H7 (cell line): ENCODE measurements at places on chromosomes 11 and 22.

DNA sequence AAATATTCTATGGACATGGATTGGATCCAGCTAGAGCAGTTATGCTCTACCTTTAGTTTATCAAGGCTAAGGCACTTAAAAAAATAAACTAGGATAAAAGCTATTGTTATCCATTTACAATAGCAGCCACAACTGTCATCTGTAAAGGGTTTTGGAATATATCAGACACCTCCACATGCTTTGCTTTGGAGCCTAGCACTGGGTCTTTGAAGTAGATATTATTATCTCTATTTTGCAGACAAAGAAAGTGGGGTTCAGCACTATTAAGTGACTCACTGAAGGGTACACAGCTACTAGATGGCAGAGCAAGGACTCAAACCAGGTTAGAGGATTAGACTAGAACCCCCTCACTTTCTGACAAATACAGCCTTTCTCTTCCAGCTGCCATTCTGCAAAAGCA lies 82.0 kb downstream of the KCNJ1 start:
- no peak for DNase-seq

GRCh38 chr22:17772249-17772957 lies 1.9 kb downstream of the BID start:
- no peak for DNase-seq

- no peak for DNase-seq
Observed at GRCh38 chr11:79406376-79406775, 34.5 kb downstream of the TENM4 start.

DNA sequence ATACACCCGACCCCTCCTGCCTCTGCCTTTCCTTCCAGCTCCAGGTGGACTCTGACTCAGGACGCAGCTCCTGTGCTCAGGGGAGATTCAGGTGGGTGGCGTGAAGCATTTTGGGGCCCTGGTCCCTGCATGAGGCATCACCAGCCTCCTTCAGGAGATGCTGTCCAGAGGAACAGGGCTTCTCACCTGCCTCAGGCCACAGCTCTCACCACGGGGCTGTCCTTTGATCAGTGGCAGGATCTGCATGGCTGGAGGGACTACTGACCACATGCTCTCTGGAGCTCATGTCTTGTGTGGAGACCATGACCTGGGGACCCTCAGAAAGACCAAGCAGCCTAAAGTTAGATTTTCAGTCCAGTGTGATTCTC lies 58.8 kb downstream of the GGTLC2 start:
- DNase-seq, result no peak

DNA sequence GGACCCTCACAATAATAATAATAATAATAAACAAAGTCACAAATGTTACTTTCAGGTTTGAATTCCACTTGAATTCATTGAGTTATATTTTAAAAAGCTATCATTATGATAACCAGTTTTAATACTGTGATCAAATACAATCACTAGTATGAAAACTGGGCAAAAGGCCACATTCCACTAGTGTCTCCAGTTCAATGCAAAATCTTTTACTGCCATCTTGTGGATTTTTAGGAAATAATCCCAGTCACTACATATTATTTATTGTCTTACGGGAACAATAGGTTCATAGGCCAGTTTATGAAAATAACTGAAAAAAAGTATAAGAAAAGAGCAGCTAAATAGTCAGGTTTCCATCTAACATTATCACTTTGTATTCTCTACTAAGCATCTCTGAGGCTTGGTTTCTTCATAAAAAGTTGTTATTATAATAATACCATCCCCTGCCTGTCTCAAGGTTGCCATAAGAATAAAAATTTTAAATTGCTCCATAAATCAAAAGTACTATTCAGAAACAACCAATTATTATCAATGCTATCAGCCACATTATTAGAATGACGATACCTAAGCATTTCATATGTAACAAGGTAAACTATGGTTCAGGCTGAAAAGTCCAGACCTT lies 533.9 kb upstream of the CCDC90B start:
- DNase-seq, result no peak

DNA sequence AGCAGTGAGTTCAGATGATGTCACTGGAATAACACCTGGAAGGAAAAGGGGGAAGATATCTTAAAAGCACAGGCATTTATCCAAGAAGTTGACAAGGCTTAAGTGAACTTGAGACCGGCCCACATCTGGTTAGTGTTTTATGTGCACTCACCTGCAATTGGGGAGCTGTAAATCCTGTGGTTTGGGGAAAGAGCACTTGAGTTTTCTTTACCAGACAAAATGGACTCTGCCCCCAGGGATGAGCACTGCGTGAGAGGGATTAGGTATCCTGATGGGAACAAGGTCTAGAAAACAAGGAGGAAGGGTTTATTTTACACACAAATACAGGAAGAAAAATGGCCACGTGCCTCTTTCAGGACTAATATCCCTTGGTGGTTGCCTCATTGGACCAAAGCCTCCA lies 15.2 kb downstream of the E2F8 start:
- no peak for DNase-seq

- DNase-seq, result no peak
Observed at GRCh38 chr11:16406226-16406625, 49.9 kb upstream of the SOX6 start.

DNA sequence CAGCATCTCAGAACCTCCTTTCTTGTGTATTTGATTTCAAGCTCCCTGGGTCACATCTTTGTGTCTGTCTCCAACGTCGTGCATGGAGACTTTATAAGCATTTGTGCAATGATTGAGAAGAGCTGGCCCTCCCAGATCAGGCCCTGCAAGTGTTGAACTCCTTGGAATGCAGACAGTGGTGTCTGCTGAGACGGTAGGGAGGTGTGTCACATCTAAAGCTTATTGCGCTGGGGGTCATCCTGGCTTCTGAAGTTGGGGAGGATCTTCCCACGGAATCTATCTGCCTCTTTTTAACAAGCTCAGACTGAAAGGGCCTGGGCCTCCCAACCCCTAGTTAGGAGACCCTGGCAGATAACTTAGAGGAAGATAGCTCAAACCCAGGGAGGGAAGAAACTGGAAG lies 6.7 kb downstream of the APLNR start:
- DNase-seq, result no peak

- no peak for DNase-seq
Observed at GRCh38 chr11:67585911-67586310, 2.3 kb downstream of the GSTP1 start.

DNA sequence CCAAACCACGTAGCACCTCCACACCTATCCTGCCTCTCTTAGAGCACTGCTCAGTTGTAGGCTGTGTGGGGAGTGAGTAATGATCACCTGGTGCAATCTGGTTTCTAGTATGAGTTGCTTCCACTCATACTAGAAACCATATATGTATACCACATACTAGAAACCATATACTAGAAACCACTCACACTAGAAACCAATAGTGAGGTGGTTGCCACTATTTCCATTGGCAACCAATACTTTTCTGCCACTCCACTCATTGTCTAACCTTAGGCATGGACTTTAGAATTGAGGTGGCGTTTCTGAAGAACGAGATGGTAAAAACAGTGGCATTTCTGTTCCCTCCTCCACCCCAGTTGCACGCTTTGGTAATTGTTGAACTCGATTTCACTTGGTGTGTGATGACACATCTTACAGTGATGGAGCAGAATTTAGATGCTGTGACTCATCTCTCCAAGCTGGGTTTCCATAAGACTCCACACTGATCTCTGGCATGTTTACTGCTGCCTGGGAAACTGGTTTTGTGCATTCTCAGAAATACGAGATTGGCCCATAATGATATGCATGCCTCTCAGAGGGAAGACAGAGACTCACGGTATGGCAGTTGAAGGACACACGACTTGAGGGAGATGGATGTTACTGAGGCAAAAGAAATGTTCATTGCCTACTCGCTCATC lies 82.9 kb downstream of the KIRREL3 start:
- no peak for DNase-seq

GRCh38 chr11:119472856-119473222 lies 49.9 kb upstream of the THY1 start:
- DNase-seq, result no peak

- no peak for DNase-seq
Observed at GRCh38 chr11:76800466-76801200, 17.5 kb downstream of the TSKU start.

DNA sequence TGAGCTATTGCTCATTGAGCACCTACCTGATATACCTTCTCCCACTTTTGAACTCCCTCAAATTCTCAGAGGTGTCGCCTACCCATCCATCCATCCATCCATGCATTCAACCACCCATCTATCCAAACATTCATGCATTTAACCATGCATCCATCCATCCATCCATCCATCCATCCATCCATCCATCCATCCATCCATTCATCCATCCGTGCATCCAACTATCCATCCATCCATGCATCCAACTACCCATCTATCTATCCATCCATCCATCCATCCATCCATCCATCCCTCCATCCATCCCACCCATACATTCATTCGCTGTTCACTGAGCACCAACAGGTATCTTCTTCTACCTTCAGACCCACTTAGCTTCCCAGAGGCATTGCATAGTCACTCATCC lies 342.8 kb downstream of the CTTN start:
- no peak for DNase-seq

DNA sequence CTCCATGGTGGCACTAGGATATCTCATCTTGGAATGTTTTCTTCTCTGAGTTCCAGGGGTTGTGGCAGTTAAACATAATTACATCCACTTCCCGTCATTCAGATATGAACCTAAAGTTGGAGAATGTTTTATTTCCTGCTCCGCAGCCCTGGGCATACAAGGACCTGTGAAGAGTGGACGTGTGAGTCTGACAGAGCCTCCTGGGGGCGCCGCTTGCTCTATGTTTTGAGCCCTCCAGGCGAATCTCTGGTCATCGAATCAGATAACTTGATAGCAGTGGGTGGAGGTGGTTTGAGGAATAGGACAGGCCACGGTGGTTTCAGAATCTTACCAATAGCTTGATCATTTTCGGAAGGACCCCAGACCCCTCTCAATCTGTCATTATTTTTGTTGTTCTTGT lies 174.2 kb downstream of the NTM start:
- DNase-seq, result peak; percentile 43

GRCh38 chr11:11281626-11282025 lies 71.4 kb downstream of the CSNK2A3 start:
- no peak for DNase-seq

DNA sequence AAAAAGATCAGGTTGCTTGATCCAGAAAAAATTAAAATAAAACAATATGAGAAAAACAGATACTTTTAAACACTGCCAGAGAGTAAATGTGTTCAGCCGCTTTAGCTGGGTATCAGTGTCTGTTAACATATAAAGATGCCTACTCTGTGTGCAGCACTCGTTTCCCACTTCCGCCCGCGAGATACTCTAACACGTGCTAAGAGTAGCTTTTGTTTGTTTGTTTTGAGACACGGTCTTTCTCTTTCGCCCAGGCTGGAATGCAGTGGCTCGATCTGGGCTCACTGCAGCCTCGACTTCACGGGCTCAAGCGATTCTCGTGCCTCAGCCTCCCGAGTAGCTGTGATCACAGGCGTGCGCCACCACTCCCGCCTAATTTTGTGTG lies 531 bp upstream of the MEN1 start:
- DNase-seq, result no peak

DNA sequence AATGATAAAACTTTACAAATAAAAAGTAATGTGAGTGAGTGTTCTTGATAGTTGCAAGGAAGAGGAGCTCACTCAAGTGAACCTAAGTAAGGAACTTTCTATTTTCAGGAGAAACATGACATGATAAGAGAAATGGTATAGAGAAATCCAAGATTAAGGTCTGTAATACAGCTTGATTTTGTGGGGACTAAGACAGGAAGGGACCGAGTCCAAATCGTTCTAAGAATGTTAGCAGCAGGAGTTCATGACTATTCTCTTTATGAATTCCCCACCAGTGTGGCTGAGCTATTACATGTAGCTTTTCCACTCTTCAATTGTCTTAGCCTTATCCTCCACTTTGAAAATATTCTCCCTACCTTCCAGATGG lies 698.6 kb upstream of the ARHGAP42 start:
- no peak for DNase-seq

DNA sequence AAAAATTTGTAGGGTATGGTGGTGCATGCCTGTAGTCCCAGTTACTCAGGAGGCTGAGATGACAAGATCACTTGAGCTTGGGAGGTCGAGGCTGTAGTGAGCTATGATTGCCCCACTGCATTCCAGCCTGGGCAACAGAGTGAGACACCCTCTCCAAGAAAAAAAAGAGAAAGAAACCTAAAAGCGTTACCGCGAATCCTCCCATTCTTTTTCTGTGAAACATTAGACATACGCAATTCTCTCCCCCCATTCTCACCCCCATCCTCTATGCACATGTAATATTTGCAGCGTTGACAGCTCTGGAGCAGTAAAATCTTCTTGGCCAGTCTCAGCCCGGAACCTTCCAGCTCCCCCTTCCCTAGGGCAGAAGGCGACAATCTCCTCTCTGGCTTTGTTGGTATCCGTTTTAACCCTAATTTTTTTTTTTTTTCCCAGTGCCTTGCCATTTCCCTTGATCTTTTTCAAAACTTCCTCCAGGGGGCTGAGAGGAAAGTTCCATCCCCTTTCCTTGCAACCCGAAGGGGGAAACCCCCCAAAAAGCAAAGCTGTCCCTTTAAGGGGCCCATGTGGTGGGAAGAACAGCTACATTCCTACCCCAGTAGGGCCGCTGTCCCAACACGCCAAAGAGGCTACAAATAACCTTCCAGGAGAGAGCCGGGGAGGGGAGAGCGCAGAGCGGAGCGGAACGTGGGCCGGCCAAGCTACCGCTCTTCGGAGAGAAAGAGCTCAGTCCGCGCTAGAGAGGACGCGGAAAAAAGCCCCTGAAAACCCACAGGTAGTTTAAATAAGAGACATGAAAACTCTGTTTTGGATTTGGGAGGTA lies 1.9 kb downstream of the LRP4 start:
- peak; percentile 86 for DNase-seq

GRCh38 chr22:39933741-39934140 lies 26.5 kb upstream of the TMA7B start:
- DNase-seq, result no peak

DNA sequence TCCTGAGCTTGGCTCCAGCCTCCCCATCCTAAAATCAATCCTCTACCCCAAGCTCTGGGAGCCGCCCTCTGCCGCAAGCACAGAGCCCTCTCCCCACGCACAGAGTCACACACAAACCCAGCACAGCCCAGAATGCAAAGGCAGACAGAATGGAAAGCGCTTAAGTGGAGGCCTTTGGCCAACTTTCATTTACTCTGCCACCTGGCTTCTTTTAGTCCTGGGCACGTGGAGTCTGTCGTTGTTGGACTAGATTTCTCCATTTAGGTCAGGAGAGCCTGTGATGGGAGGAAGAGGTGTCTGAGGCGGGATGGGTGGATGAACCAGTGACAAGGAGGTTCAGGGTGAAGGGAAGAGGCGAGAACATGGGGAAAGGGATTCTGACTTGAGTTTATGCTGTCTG lies 191.7 kb downstream of the DSCAML1 start:
- no peak for DNase-seq

GRCh38 chr22:25182131-25183110 lies 17.2 kb upstream of the CRYBB3 start:
- DNase-seq, result no peak

- no peak for DNase-seq
Observed at GRCh38 chr11:122220321-122220720, 104.3 kb upstream of the BLID start.

DNA sequence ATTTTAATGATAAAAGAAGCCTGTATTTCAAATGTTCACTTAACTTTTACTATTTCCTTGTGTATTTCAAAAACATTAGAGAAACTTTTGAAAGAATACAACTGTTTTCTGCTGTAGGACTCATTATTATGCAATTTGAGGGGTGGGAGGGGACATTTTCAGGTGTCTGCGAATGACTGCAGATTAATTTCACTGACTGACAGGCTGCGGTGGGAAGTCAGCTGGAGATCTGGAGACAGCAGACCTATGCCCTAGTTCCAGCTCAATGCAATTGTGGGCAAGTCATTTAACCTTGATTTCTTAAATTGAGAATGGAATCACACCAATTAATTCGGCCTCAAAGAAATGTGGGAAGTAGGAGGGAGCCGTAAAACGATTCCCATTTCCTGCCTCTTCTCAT lies 128.7 kb downstream of the ARL14EP start:
- DNase-seq, result no peak

GRCh38 chr11:27349919-27350318 lies 13.1 kb downstream of the CCDC34 start:
- no peak for DNase-seq
